ENCODE measurements at places on chromosomes 11 and 22.

DNA sequence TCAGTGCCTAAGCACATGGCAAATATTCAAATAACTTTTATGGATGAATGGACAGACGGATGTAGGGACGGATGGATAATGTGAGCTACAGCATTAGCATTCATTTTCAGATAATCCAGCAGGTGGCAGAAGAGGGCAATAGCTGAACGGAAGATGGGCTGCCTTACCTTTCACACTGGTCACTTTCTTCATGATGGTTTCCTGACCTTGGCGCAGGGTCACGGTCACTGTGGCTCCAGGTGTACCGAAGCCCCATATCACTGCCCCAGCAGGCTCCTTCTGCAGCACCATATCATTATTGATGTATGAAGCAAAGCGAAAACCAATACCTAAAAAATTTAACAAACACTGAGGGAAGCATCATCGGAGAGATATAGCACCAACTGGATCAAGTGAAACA lies 4.3 kb downstream of the SIAE start:
- DNase-seq = no peak

DNA sequence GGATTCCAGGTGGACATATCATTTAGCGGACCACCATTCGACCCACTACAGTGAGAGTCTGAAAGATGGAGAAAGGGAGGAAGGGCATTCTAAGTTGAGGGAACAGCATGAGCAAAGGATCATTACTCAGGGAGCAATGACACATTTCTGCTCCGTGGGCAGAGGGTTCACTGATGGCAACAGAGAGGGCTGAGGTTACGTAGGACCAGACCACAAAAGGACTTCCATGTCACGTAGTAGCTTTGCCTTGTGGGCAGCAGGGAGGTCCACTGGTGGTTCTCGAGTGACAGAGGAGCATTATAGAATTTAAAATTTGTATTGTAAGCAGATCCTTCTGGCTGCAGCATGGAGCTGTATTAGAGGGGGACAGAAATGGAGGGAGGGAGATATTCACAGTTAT lies 109.7 kb upstream of the NAV2 start:
- DNase-seq = no peak

DNA sequence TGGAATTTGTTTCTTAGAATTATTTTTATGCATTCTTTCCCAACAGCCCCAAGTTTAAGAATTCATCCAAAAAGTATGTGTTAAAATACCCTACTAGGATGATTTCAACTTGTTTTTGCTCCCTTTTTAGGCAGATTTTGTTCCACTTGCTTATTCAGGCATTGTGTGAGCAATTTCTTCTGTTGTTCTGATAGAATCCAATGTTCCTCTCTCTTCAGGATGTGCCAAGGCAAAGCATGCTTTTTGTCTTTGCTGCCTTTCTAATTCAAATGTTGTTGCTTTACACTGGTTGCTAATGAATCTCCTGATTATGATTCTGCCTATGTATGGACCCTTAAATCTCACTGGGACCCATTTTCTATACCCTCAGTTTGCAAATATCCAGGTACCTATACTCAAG lies 131.2 kb upstream of the ARHGAP42 start:
- DNase-seq = no peak

DNA sequence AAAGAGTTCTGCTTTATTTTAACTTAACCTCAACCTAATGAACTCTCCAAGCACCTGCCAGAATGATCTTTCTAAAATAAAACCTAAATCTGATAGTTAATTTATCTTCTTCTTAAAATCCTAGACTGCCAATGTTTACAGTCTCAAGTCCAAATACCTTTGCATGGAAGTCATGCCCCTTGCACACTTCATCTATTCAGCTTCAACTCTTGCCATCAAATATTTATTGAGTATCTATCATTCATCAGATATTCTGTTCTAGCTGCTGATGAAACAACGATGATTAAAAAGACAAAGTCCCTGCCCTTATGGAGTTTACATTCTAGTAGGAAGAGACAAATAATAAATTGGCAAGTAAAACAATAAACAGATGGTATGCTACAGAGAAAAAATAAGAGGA lies 101.7 kb downstream of the APOL5 start:
- no peak for DNase-seq

- DNase-seq = no peak
Measured at GRCh38 chr11:117700551-117700950, 96.5 kb downstream of the DSCAML1 start.

DNA sequence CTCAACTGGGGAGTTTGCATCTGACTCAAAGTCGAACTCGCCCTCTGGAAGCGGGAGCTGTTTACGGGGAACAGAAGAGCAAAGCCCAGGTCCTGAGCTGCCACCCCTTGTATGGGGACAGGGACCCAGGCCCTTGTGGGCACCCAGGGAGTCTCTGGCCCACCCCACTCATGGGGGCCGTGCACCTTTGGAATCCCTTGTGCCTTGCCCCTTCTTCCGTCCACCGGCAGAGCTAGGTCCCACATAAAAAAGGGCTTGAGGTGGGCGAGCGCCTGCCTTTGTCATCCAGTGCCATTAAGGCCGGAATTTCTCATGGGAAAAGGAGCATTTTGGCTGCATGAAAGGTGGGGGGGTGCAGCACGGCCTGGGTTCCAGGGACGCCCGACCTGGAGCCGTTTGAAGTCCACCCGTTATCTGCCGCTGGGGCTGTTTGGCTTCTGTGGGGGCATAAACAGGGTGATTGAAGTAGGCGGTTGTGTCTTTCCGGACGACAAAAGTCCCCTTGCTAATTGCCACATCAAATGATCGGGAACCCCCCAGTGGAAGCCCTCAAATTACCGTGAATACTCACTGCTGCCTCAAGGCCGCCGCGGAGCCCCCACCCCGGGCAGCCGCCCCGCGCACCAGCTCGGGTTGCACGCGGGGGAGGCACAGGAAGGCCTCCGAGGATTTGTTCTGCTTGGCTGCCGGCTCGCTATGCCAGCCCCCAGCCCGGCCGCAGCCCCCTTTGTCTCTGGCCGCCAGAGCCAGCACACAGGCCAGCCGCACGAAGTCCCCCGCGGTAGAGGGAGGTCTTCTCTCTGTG lies 49.0 kb upstream of the FGF3 start:
- DNase-seq = no peak

DNA sequence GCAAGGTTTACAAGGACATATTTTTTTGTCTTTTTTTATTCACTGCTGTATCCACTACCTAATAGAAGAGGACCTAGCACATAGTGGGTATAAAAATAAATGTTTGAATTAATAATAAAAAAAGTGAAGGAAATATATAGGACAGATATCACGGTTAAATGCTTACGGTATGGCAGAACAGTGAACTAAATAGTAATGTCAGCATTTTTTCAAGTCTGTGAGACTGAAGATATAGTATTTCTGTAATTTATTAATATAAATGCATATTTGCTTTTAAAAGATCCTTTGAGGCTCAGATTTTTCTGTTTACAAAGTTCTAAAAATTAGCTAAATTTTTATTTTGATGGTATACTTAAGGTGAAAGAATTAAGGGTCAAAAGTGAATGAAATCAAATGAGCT lies 68.6 kb upstream of the CNTN5 start:
- no peak for DNase-seq

Measured in stimulated activated CD8-positive, alpha-beta memory T cell treated with anti-CD3 and anti-CD28 coated beads, Interleukin-15, amount 100 ng/mL, for 4 hours (primary cell).